Hematopoietic multipotent progenitor cell treated with erythropoietin and hydrocortisone succinate and interleukin-3 and kit ligand, for 8 days (in vitro differentiated cells): ENCODE measurements at places on chromosomes 1 and 21.

DNA sequence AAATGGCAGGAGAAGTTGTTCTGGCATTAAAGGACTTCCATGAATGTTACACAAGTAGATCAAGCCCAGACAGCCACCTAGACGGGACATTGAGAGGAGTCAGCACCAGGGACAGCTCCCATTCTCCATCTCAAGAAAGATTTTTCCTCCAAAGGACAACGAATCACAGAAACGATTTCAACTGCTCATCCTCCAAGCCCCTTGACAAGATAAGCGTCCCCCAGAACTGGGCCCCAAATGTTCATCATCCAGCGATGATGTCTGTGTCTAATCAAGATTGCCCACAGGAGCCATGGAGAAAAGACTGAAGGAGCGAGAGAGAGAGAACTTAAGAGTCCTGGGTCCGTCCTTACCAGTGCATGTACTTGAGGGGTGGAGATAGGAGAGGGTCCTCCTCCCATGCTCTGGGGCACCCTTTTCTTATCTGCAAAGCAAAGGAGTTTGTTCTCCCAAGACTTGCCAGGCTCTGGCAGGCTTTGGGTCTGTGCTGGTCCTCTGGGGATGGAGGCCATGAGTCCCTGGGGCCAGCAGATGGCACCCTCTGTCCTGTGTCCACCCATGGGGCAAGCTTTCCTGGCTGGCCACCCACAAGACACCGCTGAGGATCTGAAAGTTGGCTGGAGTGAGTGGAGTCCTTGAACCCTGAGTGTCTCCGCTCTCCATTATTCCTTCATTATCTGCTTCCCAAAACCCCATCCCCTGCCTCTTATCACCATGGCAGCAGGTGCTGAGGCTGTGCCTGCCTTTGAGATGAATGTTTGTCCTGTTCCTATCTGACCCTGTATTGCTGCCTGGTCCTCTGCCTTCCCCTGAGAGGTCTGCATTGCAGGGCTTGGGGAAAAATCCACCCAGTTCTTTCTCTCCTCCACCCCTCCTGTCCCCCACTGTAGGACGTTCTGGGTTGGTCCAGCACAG lies 164.6 kb downstream of the ACTL8 start:
- DNase-seq = peak; percentile 26

GRCh38 chr1:195866781-195867222 lies 741.4 kb downstream of the KCNT2 start:
- peak; percentile 87 for DNase-seq

GRCh38 chr1:36696261-36696940 lies 213.7 kb upstream of the CSF3R start:
- DNase-seq = no peak

- no peak for DNase-seq
Observed at GRCh38 chr1:27596986-27597385, 7.0 kb downstream of the AHDC1 start.

GRCh38 chr1:207997486-207998268 lies 86.8 kb upstream of the CD34 start:
- DNase-seq = peak; percentile 82

DNA sequence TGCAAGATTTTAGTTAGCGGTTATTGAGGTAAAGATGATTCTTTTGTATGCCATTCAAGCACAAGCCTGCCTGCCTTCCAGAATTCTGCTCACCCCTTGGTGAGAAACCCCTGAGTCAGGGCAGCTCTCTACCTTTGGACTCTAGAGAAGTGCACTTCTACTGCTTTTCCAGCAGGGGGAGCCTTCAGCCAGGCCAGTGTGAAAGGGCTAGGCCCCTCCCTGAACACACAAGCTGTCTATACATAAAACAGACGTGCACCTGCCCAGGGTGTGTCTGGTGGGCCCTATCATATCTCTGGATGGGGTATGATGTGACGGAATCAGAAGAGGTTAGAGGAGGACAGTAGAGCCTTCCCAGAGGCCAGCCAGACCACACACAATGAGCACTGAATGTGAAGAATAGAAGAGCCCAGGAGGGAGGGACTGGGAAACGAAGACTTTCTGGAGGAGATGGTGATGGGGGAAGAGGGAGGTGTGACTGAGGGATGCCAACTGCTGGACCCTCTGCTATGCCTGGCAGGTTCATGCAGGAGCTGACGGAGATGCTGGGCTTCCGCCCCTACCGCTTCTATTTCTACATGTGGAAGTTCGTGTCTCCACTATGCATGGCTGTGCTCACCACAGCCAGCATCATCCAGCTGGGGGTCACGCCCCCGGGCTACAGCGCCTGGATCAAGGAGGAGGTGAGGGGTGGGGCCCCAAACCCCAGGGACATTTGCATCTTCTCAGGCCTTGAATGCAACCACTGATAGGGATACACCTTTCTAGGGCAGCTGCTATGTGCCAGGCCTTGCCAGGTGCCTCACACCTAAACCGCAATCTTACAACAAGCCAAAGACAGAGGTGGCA lies 13.0 kb upstream of the KCNC4 start:
- peak; percentile 48 for DNase-seq

GRCh38 chr1:167515461-167515860 lies 2.9 kb downstream of the CD247 start:
- no peak for DNase-seq

- DNase-seq = peak; percentile 91
Observed at GRCh38 chr1:248924696-248925532, 18.9 kb downstream of the PGBD2 start.

DNA sequence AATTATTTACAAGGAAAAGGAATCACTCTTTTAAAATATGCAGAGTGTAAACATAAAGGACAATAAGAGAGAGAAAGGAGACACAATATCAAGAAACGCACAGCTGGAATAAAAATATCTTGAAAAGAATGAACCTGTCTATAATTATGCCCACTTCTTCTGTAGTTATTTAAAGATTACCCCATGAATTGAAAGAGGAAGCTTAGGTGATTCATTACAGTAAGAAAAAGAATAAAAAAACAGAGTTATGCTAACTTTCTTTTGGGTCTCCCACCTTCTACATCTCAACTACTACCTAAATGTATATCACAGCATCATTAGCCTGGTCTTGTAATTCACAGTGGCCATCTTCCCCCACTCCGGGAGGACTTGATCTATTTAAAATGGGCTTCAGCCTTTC lies 182.1 kb downstream of the MRPL39 start:
- DNase-seq = no peak

DNA sequence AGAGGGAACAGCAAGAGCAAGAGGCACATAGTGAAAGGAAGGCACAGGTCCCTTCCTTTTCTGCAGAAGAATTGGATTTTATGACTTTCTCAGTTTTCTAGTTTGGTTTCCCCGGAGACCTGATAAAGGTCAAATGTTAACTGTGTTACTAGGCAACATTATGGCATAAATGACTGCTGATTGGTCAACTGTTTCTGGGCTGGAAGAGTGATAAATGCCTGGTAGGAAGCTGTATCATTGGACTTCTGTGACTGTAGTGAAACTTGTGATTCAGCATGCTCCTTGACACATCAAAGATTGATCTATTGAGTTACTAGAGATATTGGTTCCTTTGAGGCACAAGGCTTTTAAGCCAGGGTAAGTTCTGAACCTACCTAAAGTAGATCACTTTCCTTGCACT lies 55.7 kb downstream of the LRRC8C start:
- DNase-seq = no peak

- no peak for DNase-seq
Observed at GRCh38 chr1:185353124-185353523, 36.1 kb upstream of the IVNS1ABP start.

DNA sequence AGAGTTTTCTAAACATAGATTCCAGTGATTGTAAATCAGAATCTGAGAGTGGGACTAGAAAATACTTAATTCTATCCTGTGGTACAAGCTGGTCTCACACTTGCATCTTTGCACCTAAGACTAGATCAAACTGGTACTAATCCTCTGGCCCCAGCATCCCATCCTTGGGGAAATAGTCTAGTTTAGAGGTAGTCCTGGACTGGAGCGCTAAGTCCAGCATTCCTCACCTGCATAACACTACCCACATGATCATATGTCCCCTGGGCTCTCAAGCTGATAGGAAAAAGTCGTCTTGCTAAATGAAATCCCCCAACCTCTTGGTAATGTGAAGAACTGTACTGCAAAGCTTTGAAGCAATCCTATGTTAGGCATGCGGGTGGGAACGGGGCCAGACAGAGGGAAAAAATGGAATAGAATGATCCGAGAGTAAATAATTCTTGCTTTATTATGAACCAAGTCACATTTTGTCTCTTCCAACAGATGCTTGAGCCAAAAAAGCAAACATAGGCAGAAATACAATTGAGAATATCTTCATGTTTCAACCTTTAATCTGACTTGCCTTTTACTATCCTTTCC lies 4.8 kb downstream of the COX20 start:
- peak; percentile 7 for DNase-seq

DNA sequence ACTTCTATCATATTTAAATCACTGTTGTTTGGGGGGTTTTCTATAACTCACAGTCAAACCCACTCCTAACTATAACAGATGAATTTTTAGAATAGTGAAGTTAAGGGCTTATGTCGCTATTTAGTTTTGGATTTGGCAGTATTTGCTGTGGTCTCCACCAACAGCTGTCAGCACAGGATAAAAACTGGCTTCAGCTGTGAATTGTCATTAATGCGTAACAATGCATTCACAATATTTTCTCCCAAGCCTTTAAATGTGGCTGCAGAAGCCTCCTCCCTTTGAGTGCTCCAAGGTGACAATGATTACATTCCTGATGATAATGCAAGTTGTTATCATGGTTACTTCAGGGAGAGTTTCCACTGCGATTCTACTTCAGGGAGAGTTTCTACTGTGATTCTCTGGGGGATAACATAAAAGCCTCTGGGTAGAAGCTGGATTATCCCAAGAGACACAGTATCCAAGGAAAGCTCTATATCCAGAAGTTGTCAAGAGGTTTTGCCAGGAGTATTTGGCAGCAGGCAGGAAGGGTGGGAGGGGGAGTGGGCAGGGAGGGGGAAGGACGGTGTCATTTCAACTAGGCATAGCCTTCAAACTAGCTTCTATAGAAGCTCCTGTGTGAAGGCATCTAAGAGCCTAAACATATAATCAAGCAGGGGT lies 14.9 kb upstream of the SMIM12 start:
- no peak for DNase-seq
